ENCODE measurements at places on chromosomes 6 and 20. TPM values are rescaled to one million over a fixed set of nuclear protein-coding genes. Genes with fewer than 3 reads are reported as not detected.

NUS1 gene
- total RNA-seq, result 22.2 TPM

PRDM1 gene
- 1.4 TPM for total RNA-seq

FRK gene
- total RNA-seq, result 0.55 TPM

DNA sequence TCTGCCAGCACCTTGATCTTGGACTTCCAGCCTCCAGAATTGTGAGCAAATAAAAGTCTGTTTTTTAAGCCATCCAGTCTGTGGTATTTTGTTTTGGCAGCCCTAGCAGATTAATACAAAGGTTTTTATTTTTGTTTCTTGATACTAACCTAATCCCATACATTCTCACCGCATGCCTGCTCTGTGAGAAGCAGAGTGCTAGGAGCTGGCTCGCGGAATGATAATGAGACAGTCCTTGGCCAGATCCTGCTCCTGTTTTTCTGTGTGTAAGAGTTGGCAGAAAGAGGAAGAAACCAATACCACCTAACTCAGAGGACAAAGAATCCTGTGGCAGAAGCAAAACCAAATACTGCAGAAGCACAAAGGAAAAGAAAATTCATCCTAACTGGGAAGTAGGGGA, 82.6 kb downstream of the KIF16B start:
- no peak for DNase-seq

GRCh38 chr6:111437573-111437972, 45.4 kb downstream of the REV3L start:
- DNase-seq, result no peak

- DNase-seq, result no peak
Measured at GRCh38 chr6:154298297-154298696, 58.3 kb downstream of the IPCEF1 start.

- no peak for DNase-seq
Measured at GRCh38 chr6:122495612-122496011, 24.0 kb upstream of the SERINC1 start.

DNA sequence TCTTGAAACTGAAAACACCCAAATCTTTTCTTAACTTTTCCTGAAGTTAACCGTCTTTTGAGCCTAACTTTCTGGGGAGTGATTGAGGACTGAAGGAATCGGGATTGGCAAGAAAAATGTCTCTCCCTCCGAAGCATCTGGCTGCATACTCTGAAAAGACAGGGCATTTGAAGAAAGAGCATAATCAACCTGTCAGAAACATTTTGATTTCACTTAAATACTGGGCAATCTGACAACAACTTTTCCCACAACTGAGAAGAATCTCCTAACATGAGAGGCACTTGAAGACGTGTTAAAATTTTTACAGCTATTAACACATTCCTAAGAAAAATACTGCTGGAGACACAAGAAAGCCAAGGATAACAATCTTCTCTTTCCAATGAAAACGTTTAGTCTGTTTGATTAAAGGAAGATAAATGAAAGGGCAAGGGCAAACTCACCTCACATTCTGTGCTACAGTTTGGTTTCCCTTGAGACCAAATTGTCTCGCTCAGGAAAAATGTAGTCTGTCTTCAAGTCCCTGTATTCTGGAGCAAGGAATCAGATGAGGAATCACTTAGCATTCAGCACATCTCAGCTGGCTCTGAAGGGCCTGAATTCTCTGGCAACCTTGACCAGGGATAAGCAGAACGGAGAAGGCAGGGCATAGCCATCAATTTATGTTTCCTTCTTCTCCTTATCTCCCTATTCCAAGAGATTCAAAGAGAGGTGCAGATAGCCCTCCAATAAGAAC, 76.1 kb downstream of the TBX18 start:
- no peak for DNase-seq

DNA sequence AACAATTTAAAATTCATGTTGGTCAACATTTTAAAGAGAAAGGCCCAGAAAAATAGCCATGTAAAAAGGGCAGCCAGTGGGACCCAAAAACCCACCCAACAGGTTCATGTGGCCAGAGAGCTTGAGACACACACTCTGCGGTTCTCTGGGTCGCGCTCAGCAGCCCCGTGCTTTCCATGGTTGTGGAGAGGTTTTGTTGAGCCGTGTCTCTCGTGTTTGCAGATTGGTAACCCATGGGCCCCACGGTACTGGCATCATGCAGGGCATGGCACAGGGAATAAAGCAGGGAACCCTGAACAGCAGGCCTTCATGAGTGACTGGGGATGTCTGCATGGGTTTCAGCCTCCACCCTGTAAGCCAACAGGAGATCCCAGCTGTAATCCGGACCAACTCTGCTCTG, 127.7 kb upstream of the CST7 start:
- peak; percentile 49 for DNase-seq

GRCh38 chr20:49758781-49759180, 45.1 kb upstream of the B4GALT5 start:
- DNase-seq, result no peak

DNA sequence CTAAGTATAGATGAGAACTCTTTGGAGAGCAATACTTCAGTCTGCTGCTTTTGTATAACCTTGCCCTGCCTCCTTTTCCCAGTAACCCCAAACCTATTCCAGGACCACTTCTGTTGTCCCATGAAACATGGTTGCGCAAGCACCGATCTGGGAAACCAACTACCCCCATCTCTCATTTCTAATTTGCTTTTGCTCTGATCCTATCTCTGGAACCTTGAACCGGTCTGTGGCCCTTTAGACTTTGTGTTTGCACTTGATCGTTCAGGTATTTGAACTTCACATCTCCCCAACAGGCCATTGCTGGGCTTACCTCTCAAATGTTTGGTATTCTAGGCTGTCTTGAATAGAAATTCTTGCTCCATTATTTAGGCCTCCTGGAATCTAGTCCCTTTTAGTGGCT, 25.0 kb downstream of the L3MBTL3 start:
- no peak for DNase-seq

DNA sequence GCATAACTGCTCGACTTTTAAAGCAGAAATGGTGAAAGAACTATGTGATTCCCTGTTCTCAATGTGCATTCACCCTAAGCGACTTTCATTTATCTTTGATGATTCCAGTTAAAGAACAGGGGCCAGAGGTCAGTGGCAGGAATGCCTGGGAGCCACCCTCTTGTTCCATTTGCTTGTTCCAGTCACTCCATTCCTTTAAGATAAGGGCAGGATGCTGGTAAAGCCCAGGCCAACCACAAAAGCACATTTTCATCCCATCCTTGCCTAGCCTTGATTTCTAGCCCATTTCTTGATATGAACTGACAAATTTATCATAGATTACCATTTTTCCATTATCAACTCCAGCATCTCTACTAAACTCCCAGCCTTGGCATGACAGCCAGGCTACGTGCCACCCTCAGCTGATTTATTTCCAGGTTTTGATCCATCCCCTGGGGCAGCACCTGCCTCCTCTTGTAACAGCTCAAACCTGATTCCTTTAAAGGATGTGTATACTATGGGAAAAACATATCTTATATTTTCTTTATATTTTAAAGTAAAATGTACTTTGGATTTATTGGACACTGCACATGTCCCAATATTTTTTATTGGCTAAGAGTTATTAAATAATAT, 19.2 kb downstream of the HMGN3 start:
- DNase-seq, result no peak

Data from sigmoid colon (tissue), 7 donors.